ENCODE measurements at places on chromosomes 3 and 15.

DNA sequence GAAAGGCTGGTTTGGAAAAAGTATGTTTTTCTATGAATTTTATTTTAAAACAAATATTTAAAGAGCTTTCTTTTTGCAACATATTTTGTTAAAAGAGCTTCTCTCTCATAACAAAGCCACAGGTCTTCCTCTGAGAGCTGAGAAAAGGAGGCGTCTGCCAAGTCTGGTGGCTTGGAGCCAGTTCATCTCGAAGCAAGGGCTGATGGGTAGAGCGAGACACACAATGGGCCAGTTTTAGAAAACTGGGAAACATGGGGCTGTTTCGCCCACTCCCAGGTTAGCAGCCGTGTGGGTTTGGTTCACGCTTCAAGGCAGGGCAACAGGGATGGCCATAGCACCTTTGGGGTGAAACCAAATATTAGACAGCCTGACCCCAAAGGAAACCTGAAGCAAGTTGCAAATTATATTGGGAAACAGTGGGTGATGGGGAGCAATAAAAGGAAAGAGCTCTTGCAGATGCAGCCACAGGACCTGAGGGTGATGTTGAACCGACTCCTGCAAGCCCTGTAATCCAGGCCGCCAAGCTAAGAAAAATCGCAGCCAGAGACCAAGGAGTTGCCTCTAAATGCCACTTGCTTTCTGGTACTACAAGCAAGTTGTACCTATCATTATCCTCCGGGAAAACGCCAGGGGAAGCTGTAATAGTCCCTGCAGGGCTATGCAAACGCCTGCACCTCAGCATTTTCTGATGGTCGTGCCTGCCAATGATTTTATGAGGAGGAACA is 88.4 kb upstream of the GALNT15 start:
- no peak for DNase-seq

DNA sequence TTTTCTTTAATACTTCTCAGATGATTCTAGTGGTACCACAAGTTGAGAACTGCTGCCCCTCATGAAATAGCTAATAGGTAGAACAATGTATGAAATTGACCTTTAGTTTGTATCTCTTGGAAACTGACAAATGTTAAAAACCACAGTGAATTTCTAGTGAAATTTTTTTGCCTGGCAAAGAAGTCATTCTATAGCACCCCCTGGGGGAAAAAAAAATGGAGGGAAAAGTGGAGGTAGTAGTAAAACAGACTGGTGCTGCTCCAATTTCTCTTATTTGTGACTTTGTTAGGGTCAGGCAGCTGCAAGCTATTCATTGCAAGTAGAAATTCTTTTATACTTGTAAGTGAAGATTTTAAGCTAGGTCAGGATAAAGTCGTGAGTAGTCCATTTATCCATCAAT is 605.0 kb downstream of the NLGN1 start:
- no peak for DNase-seq

DNA sequence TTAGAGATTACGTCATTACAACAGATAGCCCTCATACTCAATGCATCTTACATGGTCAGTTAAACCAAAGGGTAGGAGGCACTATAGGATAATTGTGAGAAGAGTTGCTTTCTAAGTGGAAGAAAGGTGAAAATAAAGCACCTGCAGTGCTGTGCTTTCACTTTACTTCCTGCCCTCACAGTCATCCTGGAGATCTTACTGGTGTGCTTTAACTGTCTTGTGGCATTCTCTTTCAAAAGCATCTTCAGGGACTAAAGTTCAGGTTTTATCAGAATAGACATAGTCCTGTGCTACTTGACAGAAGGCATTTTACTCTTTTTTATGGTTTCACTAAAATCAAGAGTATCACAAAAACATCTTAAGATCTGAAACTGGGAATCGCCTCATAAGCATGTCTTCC is 286.6 kb downstream of the ZBTB20 start:
- DNase-seq, result no peak

DNA sequence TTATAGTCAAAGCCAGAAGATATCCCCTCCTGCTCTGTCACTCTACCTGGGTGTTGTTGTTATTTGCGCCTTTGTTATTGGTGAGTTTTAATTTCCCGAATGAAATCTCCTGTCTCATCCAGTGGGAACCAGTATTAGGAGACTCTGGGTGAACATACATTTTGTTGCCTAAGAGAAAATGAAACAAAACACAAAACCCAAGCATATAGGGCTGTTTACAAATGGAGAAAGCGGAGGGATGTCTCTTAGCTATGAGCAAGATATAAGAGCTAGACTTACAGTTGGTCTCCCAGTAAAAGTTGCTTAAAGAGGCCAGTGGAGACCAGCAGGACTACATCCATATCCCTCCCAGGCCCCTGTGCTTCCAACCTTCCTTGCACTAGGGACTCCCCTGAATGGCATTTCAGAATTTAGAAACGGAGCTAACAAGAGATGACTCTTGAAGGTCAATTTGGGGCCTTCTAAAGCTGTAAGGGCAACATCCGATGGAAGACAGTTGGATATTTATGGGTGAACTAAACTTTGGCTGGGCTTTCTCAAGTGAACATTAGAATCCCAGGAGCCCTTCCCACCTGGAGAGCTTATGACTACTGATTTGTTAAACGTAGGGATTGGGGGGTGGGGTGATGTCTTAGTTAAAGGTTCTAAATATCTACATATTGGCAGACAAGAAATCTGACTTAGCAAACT is 2.7 kb downstream of the EOMES start:
- no peak for DNase-seq

DNA sequence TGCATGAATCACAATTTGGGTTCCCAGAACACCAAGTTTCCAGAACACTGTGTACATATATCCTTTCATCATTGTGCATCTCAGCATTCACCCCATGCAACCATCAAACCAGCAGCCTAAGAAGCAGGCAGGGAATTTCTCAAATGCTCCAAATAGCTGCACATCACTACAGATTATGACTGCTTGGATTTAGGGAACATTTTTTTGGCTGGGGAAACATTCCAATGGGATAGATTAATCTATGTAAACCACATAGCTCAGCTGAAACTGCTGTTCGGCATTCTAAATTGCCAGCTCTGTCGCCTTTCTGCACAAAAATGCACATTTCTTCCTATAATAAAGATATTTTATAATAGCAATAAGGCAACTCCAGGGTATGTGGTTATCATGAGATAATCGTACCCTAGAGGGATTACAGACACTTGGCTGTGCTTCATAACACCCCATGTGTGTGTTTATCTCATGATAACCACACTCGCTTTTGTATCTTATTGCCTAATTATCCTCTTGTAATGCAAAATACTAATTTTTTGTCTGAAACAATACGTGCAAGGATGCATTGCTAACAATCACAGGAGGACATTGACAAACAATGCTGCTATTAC is 483.7 kb upstream of the DPH6 start:
- no peak for DNase-seq

DNA sequence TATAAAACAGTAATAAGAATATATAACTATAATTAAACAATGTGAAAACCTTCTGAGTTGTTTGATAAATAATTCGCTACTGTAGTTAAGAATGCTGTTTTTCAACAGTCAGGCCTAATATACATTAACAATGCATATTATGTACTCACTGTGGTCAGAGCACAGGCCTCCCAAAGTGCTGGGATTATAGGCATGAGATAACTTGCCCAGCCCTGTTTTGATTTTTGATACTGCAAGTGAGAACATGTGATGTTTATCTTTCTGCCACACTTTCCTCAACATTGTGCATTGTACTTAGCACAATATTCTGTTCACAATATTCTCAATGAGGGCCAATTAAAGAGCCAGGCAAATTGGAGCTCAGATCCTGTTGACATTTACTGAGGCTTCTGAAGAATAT is 274.5 kb upstream of the RARB start:
- no peak for DNase-seq

GRCh38 chr3:129625072-129625874 is 18.8 kb upstream of the PLXND1 start:
- DNase-seq, result no peak

GRCh38 chr3:137217733-137218132 is 259.9 kb downstream of the IL20RB start:
- DNase-seq, result no peak

- DNase-seq, result no peak
These were observed 603.7 kb upstream of the CFAP20DC start for GRCh38 chr3:59653405-59654122.

- DNase-seq, result no peak
These were observed 112.7 kb downstream of the TNIK start for GRCh38 chr3:171347301-171348039.
